Neural progenitor cell (in vitro differentiated cells): ENCODE measurements at places on chromosomes 16 and 17.

- DNase-seq, result no peak
Observed at GRCh38 chr17:29155227-29155965, 24.8 kb downstream of the MYO18A start.

DNA sequence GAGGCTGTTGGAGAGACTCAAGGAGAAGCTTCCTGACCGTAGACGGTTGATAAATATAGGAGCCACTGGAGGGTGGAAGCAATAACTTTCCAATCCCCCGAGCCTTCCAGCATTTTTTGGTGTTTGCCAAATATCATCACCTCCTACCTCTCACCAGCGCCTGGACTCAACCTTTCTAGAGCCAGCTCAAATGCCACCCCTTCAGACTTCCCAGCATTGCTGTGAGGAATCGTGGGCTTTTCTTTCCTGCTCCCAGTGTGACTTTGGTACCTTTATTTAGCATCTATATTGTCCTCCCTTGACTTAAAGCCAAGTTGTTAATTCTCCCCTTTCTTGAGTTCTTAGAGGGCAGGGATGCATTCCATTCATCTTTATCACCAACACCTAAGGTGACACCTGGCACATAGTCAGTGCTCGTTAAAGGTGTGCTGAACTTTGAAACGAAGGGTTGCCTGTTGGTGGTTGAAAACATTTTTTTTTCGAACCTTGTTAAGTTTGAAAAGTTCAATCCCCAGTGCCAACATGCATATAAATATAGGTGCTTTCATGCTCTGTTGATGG lies 35.3 kb upstream of the CCR7 start:
- DNase-seq, result no peak

DNA sequence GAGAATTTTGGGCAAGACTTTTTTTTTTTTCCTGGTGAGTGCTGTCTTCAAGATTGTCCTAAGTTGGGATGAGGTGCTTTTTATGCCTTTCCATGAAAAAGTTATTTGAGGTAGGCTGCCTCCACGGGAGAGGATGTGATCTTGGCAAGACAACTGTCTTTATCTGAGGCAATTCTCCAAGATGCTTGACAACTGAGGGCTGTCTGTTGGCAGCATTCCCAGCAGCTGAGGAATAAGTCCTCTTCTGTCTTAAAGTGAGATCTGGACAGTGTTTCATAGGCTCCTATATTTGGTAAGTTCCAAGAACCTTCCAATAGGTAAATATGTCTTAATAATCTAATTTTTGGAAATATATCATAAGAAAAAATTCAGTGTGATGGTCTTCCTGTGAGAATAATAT lies 662.0 kb downstream of the CDH11 start:
- DNase-seq, result no peak

- no peak for DNase-seq
Observed at GRCh38 chr16:87198328-87198832, 118.8 kb downstream of the C16orf95 start.

- peak; percentile 57 for DNase-seq
Observed at GRCh38 chr17:80926591-80927250, 64.9 kb upstream of the CHMP6 start.
